Fibroblast of lung (primary cell): ENCODE measurements at places on chromosomes 2 and 18. TPM values are rescaled to one million over a fixed set of nuclear protein-coding genes. Genes with fewer than 3 reads are reported as not detected.

Gene SH3RF3
- 6.7 and 10.1 TPM in 2 replicates for total RNA-seq

Gene TNFAIP6
- total RNA-seq, result 33.1 and 53.8 TPM in 2 replicates

Gene ABCG8
- total RNA-seq, result not detected in 2 replicates

Gene POTEC
- not detected in 2 replicates for total RNA-seq

Gene SOWAHC
- total RNA-seq, result 7.1 and 10.3 TPM in 2 replicates

Gene MC5R
- not detected in 2 replicates for total RNA-seq

Gene GKN2
- total RNA-seq, result not detected in 2 replicates
